Ascending aorta (tissue), 2 donors: ENCODE measurements at places on chromosomes 7 and 10.
A peak's percentile ranks its signal among the peaks of the same experiment; 100 is the strongest.

DNA sequence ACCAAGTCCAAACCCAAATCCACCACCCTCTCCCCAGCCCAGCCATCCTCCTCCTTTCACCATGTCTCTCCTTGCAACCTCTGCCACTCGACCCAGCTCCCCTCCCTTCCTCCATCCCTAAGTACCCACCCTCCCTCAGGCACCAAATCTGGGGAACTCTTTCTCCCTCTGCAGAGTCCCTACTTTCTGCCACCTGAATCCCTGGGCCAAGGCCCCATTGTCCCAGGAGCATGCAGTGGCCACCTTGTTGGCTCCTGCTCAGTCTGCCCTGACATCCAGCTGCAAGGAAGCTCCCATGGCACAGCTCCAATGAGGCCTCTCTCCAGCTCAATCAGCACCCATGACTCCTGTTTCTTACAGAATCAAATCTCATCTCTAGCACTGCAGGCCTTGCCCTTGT lies 5.5 kb upstream of the UNC5B start:
- DNase-seq, result no peak

- no peak for DNase-seq
Measured at GRCh38 chr7:51482976-51483375, 166.4 kb upstream of the COBL start.

GRCh38 chr10:35379226-35380137 lies 43.2 kb downstream of the CCNY start:
- DNase-seq, result no peak

GRCh38 chr7:81514546-81514945 lies 255.3 kb downstream of the HGF start:
- no peak for DNase-seq

- no peak for DNase-seq
Measured at GRCh38 chr10:103145860-103146466, 47.1 kb downstream of the NT5C2 start.

GRCh38 chr10:108427146-108427545 lies 1262.6 kb upstream of the SORCS1 start:
- DNase-seq, result no peak

DNA sequence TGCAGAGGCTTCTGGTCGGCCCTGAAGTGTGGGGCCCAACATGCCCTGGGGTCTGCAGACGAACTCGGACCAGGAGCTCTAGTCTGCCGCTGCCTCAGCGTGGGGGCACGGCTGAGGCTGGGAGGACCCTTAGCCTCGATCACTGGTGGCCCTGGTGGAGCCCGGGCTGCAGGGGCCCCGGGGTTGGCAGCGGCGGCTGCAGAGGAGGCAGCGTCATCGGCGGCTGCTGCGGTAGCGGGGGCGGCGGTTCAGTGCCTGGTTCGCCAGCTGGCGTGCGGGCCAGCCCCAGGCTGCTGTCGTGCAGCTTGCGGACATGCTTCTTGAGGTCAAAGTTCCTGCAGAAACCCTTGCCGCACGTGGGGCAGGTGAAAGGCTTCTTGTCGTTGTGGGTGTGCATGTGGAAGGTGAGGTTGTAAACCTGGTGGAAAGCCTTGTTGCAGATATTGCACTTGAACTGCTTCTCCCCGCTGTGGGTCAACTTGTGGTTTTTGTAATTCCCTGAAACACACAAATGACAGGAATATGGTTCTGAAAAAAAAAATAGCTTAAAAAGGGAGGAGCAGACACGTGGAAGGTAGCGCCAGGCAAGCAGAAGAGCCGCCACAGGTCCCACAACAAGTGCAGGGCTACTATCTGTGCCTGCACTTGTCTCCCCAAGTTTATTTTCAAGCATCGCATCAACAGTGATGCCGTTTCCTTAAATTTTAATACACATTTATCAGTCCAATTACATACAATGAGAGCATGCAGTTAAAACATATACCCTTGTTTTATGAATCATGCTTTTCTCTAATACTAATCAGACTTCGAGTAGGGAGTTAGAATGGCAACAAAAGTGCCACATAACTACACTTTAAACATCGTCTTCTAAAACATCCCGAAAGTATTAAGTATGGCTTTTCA lies 2.4 kb downstream of the FEZF1 start:
- DNase-seq, result no peak

DNA sequence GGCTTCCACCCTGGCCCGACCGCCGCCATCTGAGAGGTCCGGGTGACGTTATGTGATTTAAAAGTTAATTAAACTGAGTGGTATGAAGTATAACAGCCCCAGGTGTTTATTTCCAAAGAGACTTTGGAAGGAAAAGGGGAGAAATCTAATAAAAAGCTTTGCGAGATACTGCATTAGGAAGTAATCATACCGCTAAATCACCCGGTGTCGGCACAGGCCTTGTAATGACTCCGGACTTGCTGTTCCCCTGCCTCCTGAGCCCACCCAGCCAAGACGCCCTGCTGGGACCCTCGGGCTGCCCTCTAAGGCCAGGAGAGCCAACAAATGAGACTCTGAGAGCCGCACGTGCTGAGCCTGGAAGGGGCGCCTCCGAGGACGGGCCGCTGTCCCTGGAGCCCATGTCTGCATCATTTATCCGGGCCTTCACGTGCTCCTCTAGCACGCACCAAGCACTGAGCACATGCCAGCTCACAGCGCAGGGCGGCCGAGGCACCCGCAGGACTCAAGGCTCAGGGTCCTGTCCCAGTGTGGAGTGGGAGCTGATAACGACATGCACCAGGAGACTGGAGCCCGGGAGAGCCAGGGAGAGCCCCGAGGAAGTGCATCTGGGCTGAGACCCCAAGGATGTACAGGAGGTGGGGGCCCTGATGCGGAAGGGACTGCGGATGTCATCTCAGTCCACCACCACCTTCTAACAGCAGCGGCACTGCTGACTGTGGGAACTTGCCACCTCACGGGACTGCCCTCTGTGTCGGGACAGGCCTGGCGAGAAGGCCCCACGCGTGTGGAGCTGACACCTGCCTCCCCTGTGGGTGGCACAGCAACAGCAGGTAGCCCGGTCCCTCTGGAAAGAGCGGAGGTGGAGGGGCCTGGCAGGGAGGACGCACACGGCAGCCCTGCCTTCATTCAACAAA lies 182.7 kb downstream of the ELFN1 start:
- DNase-seq, result no peak

DNA sequence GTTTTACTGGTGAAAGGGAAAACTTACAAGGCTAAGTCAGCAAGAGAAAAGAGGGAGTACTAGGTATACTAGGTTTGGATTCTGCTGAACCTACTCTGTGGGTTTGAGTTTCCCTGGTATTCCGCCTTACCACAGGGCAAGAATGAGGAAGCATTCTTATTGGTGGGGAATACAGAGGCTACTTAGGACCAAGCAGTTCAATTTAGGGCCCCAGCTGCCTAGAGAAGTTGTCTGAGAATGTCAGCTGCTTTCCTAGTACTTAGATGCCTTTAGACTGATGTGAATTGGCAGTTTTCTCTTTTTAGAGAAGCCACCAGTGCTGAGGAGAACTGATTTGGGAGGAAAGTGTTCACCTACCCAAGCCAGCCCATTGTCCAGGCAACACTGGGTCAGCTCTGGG lies 409.0 kb upstream of the LRGUK start:
- DNase-seq, result no peak

DNA sequence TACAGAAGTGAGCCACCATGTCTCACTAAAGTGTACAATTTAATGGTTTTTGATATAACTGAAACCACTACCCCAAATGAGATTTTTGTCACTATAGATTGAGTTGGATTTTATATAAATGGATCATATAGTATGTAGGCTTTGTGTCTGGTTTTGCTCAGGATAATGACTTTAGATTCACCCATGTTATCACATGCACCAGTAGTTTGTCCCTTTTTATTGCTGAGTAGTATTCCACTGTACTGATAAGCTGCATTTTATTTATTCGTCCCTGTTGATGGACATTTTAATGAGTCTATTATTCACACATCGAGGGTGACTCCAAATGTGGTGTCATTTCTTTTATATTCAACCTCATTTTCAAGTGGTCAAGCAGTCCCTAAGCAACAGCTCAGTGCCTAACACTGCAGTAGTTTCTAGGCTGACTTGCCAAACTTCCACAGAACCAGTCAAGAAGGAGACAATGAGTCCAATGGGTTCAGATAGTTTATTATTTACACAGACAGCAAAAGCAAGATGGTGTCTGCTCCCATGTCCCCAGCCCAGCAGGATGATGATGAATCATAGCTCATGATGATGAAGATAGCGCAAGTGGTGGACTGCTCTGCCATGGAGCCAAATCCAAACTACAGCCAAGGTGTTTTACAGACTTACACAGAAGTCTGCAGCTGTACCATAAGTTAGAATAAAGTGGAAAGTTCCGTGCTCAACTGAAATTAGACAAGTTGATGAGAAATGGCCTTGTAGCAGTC lies 6.6 kb upstream of the FMC1 start:
- no peak for DNase-seq

GRCh38 chr7:131159961-131160361 lies 167.7 kb upstream of the MKLN1 start:
- no peak for DNase-seq

GRCh38 chr10:1268831-1269230 lies 212.6 kb downstream of the WDR37 start:
- DNase-seq, result no peak

DNA sequence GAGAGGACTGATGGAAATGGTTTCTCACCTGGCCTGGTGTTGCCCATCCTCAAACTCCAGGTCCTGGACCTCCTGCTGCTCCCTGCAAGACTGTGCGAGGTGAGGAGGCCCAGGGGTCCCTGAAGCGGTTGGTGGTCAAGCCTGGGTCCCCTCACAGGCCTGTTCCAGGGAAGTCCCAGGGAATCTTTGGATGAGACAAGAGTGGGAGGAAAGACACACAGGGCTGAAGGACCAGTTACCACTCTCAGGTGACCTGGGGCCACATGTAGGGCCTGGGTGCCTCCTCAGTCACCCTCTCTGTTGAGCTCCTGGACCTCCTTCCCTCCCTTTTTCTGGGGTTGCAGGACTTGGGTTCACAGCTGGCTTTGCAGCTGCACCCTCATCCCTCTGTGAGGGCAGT lies 42.6 kb upstream of the CXCL12 start:
- peak; percentile 30 for DNase-seq

DNA sequence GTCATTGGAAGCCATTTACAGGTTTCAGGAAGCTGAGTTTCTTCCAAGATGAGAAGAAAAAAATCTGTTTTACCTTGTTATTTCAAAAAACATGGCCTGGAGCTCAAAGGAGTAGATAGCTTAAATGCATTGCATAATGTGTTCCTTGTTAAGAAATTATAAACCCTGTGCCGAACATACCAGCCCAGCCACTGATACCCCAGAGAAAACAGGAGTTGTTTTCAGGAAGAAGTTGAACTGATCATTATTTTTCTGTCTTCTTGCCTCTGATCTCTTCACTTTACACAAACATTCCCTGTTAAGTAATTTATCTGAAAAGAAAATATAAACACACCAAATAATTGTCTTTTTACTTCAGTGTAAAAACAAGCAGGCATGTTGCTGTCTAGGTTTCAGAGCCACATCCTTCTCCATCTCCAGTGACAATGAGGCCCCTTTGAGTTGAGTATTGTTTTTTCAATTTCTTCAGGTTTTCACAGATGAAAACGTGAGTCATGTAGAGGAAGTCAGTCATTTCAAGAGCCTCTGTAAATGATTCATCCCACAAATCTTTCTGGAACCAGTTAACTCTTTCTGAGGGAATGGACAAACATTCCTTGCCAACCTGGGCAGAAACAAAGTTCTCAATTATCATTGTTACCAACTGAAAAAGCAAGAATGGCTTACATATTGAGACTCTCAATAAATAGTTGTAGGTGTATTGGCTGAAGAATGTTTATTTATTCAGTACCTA lies 244.2 kb downstream of the IPMK start:
- DNase-seq, result no peak

- DNase-seq, result no peak
Measured at GRCh38 chr7:73557397-73558257, at the start of gene BCL7B. TSS of gene BCL7B (minus strand) at chr7:73557690. CDS start at chr7:73557578, 112 bp downstream.

DNA sequence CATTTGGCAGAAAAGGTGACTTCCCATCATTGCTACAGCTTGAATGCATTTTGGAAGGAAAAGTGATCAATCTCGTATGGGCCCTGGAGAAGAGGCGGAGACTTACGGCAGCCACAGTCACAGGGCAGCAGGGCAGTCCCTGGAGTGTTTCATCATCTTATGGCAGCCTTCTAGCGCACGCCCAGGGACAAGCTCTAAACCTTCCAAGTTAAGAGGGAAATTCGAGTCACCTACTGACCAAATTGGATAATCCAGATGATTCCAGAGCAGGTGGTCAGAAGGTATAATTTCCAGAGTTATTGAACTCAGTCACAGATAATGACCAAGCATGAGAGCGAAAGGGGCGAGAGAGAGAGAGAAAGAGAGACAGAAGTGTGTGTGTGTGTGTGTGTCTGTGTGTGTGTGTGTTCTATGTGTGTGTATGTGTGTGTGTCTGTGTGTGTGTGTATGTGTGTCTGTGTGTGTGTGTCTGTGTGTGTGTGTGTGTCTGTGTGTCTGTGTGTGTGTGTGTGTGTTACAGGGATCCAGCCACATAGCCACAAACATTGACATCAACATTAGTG lies 123.7 kb upstream of the ADAM12 start:
- no peak for DNase-seq

GRCh38 chr10:97059006-97059871 lies 126.5 kb downstream of the SLIT1 start:
- DNase-seq, result no peak

- peak; percentile 80 for DNase-seq
Measured at GRCh38 chr10:30553626-30554439, 75.7 kb downstream of the LYZL2 start.

- DNase-seq, result no peak
Measured at GRCh38 chr10:60742512-60742911, 35.8 kb upstream of the CDK1 start.

DNA sequence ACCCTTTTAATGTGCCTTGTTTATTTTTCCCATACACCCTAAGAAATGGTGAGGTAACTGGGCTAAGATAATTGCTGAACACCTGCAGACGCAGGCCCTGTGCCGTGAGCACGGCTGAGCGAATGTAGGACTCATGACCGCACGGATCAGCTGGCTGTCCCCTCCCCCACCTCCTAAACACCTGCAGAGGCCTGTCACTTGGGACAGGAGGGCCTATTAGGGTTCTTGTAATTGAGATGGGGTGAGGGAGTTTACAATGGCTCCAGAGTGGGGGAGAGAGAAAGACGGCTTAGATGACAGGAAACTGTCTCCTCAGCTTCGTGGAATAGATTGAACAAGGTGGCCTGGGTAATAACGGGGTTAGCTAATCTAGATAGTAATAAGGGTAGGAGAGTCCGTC lies 291.7 kb upstream of the HABP2 start:
- DNase-seq, result no peak

- DNase-seq, result no peak
Measured at GRCh38 chr7:16905300-16906044, 23.7 kb upstream of the AGR3 start.
